Esophagus muscularis mucosa (tissue), 4 donors: ENCODE measurements at places on chromosomes 7 and 10.

- peak; percentile 87 for DNase-seq
These were observed 82.8 kb upstream of the PPP2R2D start for GRCh38 chr10:131817866-131818509.

GRCh38 chr10:57260175-57260574 lies 899.1 kb upstream of the ZWINT start:
- no peak for DNase-seq

DNA sequence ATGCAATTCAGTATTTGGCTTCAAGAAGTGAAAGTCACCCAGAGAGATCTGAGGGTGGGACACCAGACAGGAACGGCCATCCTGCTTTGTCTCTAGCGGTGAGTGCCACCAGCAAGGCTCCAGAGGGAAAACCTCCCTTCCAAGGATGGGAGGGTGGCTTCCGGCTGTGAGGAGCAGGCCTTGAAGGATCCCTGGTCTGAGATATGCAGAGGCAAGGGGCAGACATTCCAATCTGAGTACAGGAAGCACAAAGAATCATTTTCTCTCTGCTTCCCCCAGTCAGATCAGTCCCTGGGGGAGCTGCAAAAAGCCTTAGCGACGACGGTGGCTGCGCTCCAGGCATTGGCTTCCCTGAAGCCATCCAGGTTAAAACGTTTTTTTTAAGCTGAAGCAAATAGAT lies 167.4 kb downstream of the TEX36 start:
- no peak for DNase-seq

GRCh38 chr10:483261-483660 lies 206.2 kb downstream of the DIP2C start:
- DNase-seq, result no peak

DNA sequence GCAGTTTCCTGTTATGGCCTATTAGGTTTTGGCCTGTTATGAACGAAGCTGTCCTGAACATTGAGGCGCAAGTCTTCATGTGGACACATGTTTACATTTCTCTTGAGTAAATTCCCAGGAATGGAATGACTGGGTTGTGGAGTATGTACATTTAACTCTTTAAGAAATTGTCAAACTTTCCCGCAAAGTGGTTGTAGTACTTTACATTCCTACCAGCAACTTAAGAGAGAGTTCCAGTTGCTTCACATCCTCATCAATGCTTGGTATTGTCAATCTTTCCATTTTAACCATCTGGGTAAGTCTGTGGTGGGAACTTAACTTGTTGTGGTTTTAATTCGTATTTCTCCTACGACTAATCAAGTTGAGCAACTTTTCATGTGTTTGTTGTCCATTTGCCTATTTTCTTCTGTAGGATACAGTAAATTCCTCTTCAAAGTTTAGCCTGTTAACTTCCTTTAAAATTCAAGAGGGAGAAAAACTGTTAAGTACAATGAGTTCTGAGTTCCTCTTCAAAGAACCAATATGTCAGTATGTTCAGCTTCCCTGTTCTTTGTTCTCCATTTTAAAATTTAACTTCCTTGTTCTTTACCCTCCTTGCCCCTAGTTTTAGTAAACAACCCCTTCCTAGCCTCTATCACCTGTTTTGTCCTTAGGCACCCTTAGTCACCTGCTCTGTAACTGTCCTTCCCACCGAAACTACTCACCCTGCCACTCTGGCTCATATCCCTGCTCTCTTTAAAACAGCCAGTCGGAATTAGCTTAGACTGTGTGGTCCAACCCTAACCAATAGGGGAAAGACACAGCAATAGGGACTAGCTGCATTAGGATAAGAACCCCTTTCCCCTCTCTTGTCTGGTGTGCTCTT lies 74.0 kb downstream of the FAM241B start:
- no peak for DNase-seq

- no peak for DNase-seq
These were observed 1.5 kb upstream of the H2AZ2 start for GRCh38 chr7:44849259-44849884.

- no peak for DNase-seq
These were observed 49.0 kb downstream of the WAC start for GRCh38 chr10:28581916-28582315.

GRCh38 chr7:108114117-108114841 lies 15.9 kb downstream of the LAMB4 start:
- peak; percentile 50 for DNase-seq

GRCh38 chr7:157990226-157990880 lies 597.3 kb downstream of the PTPRN2 start:
- DNase-seq, result no peak

DNA sequence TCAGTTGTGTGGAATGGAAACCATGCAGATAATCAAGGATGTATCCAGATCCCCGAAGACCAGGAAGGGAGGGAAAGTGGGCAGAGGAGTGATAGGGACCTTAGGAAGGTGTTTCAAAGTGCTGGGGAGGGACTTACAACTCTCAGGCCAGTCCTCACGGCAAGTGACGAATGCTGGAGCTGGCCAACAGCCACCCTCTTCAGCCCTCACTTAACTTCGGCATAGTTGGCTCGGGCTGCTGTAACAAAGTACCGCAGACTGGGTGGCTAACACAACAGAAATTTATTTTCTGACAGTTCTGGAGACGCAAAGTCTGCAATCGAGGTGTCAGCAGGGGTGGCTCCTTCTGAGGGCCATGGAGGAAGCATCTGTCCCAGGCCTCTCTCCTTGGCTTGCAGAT lies 265.9 kb upstream of the YAE1 start:
- DNase-seq, result peak; percentile 68

DNA sequence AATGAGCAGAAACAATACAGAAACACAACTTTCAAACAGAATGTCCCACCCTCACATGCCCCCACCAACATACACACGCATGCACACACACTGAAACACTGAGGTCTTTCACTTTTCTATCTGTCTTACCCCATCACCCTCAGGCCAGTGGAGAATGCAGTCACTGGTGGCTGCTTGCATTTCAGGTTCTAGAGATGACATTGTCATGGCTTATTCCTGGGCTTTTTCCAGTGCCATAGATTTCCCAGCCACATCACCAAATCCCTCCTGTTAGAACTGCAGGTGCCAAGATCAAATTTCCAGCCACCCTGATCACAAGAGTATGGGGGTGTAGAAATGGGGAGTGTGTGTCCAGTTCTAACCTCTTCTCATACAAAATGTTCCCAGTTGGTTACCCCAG lies 68.4 kb downstream of the CACNA2D1 start:
- DNase-seq, result no peak

GRCh38 chr10:96359616-96360015 lies 814 bp upstream of the OPALIN start:
- DNase-seq, result no peak

DNA sequence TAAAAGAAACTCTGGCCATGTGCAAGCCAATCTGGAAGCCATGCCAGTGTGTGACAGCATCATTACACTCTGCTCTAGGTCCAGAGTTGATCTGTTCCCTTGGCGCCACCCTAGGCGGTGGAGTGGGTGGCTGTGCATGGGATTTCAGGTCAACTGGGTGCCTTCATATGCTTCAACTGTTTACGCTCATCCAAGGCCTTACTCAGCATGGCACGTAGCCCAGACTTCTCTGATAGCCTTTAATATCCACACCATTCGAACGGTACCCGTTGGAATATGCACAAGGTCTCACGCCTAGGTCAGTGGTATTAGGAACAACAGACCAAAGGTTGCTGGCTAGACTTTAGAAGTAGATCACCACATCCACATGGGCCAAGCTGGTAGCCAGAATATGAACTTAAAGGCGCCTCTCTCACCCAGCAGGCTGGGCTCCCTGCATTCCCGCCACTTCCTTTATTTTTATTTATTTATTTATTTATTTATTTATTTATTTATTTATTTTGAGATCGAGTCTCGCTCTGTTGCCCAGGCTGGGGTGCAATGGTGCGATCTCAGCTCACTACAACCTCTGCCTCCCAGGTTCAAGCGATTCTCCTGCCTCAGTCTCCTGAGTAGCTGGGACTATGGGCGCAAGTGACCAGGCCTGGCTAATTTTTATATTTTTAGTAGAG lies 18.7 kb upstream of the ACHE start:
- no peak for DNase-seq

- no peak for DNase-seq
These were observed 2.3 kb upstream of the NOS3 start for GRCh38 chr7:150988230-150989226.

DNA sequence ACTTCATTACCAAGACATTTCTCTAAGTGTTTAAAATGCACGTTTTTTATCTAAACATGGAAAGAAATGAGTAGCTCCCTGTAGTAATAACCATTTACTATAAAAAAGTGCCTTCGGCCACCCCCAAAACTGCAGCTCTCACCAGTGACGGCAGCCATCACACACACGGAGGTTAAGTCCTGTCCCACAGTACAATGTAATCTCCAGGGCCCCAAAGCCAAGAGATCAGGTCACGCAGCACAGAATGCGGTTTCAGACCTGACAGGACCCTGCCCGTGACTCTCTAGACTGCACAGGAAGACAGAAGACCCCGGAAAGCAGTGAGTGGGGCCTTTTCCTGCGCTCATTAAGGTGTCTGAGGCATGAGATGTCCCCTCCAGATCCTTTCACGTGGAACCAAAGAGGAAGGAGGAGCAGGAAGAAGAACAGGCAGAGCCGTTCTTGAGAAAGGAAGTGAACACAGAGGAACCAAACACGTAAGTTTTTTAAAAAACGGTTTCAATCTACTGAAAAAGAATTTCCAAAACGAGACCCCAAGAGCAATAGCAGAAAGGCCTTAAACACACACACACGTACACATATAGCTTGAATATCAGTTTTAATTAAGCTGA lies 125.7 kb downstream of the ZMYND11 start:
- DNase-seq, result no peak

- no peak for DNase-seq
These were observed 225.9 kb downstream of the WDR11 start for GRCh38 chr10:121076776-121077715.

DNA sequence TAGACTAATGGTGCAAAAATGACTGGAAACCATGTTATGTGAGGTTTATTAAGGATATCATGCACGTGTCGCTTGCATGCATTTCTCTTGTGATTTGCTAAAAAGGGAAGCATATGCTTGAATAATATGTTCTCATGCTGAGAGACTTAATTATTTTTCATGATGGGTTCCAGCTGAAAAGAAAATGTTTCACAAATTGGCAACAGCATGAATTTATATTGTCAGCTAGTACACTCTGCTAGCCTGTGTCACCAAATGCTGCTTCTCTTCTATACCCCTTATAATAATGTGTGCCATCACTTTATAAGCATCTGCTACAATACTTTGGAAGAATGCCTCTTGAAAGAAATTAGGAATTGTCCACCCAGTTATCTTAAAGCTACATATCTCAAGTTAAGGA lies 63.0 kb downstream of the GNAI1 start:
- no peak for DNase-seq

- no peak for DNase-seq
These were observed 21.6 kb downstream of the KLF14 start for GRCh38 chr7:130712416-130712815.

- no peak for DNase-seq
These were observed 3.8 kb downstream of the MCM10 start for GRCh38 chr10:13165177-13165576.

GRCh38 chr10:4215485-4215884 lies 430.5 kb upstream of the KLF6 start:
- no peak for DNase-seq

GRCh38 chr10:24650669-24651391 lies 72.9 kb downstream of the ARHGAP21 start:
- DNase-seq, result no peak

DNA sequence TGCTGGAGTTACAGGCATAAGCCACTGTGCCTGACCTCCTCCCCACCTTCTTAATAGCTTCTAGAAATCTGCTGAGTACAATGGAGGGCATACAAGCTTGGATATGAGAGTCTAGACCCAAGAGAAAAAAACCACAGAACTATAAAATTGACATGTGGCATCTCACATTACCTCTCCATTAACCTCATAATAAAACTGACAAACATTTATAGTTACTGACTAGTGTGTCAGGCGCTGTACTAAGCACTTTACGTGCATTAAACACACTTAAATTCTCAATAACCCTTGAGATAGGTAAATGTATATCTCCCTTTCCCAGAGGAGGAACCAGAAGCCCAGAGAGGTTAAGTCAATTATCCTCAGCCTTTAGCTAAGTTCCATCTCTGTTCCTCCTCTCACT lies 300.5 kb upstream of the MYO3A start:
- DNase-seq, result no peak

GRCh38 chr7:139396323-139396951 lies 36.7 kb downstream of the LUC7L2 start:
- no peak for DNase-seq

DNA sequence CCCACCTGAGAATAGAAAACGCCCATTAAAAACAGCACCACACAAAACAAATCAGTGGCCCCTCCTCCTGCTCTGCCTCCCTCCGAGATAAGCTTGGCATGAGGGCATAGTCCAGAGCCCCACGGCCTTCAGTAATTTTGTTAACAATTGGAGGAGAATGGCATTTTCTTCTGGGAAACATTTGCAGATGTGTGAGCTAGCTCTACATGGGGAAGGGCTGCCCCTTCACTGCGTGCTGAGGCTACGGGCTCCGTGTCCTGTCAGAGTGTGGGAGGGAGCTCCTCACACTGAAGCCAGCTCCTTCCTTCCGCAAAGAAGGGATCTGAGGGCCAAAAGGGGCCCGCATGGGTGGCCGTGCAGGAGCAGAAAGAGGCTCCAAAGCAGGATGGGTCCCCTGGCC lies 15.2 kb downstream of the GRK5 start:
- no peak for DNase-seq

GRCh38 chr7:38890597-38890996 lies 18.4 kb downstream of the VPS41 start:
- no peak for DNase-seq

GRCh38 chr7:3950249-3950648 lies 649.2 kb downstream of the SDK1 start:
- no peak for DNase-seq

GRCh38 chr10:70341016-70341415 lies 41.4 kb downstream of the LRRC20 start:
- DNase-seq, result no peak

DNA sequence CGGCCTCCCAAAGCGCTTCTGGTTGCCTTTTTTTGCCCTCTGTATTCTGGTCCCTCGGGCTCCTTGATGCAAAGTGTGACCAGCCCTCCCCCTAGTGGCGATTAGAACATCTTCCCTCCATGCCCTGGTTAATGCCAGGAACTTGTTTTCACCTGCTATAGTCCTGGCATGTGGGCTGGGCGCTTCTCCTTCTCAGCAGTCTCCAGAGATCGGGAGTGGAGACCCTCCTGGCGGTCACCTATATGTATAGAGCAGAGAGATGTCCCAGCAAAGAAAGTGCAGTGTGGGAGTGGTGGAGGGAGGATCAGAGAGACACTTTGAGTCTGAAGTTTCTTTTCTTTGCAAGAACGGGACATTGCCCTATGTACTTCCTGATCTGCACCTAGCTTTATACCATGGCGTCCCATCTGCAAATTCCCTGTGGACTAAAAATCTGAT lies 264.1 kb downstream of the OTUD1 start:
- no peak for DNase-seq

DNA sequence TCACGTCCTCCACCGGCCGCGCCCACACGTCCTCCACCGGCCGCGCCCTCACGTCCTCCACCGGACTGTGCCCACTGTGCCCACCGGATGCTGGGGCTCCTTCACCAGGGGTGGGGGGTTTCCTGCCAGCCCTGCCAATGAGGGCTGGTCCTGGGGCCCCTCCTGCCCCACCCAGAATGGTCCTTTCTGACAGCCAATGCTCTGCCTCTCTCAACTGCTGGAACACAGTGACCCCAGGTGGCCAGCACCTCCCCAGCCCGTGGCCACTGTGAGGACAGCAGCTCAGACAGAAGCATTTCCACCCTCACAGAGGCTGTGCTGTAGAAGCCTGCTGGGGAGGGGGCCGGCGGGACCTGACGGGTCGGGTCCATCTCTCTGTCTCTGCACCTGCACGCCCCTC lies 90.1 kb upstream of the DNAAF5 start:
- no peak for DNase-seq
